Breast epithelium (tissue), 4 donors: ENCODE measurements at places on chromosomes 1 and 21. TPM values are rescaled to one million over a fixed set of nuclear protein-coding genes. Genes with fewer than 3 reads are reported as not detected.

The MRPS15 gene
- total RNA-seq = 99.1 TPM

DNA sequence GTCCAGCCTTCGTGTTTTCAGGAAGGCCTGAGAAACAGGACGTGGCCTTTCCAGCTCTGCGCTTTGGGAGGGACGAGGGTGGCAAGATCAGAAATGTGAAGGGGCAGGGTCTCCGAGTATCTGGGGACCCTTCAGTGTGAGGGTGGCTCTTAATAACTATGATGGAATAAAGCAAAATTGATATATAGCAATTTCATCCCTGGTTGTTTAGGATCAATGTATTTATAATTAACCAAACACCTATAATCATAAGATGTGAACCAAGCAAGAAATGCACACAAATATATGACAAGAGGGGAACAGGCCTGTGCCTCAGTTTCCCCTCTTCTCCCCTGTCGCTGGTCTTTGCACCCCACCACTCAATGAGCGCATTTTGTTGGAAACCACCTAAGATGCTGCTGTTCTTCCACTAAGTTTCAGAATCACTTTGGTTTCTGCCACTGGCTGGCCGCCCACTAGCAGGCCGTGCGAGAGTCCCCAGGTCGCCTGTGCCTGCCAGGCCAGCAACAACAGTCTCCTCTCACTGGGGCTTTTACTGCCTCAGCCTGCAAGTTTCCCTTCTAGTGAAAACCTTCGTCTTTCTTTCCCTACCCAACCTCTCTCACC is 36.6 kb downstream of the UBASH3A start:
- no peak overlapping the region for H3K4me3 ChIP-seq
- no peaks in the 10 kb centered on the region for H3K36me3 ChIP-seq
- no peaks in the 10 kb centered on the region for H3K4me1 ChIP-seq
- no peaks in the 10 kb centered on the region for H3K27me3 ChIP-seq

- no peaks in the 10 kb centered on the region for H3K27me3 ChIP-seq
- H3K36me3 ChIP-seq = no peaks in the 10 kb centered on the region
- no peak overlapping the region for H3K4me3 ChIP-seq
- H3K27ac ChIP-seq = peak overlapping the region; percentile 88
- peaks cover 4% of the 10 kb centered on the region for H3K4me1 ChIP-seq
- DNase-seq = no peak
These were observed 1.7 kb upstream of the LAMB3 start for GRCh38 chr1:209653915-209654351.

The SLC6A9 gene
- 0.32 TPM for total RNA-seq

The C1QC gene
- 76.4 TPM for total RNA-seq
